NCI-H1694 (cell line): ENCODE measurements at places on chromosomes 3 and 15.

DNA sequence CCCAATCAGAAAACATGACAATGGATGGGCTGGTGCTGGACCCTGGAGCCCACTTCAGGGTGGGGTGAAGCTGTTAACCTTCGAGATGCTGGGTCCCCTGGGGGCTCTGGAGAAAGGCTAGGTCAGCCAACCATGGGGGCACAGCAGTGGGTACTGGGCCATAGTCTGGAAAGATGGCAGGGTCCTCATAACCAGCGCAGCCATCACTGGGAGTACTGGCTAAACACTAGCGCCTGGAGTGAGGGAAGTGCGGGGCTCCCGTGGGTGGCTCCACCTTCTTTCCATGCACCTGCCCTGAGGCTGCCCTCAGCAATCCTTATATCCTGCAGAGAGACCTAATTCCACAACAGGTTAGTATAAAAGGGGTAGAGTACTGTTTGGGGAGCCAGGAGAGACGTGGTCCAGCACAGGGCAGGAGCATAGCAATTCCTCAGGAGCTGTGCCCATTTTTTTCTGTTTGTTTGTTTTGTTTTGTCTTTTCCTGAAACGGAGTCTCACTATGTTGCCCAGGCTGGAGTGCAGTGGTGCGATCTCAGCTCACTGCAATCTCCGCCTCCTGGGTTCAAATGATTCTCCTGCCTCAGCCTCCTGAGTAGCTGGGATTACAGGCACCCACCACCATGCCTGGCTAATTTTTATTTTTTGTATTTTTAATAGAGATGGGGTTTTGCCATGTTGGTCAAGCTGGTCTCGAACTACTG lies 122.6 kb upstream of the MEF2A start:
- DNase-seq = no peak

GRCh38 chr3:18747383-18747782 lies 322.2 kb upstream of the SATB1 start:
- DNase-seq = no peak

GRCh38 chr3:116971531-116971930 lies 262.0 kb downstream of the TUSC7 start:
- no peak for DNase-seq

GRCh38 chr3:197085137-197085536 lies 55.5 kb upstream of the MELTF start:
- DNase-seq = no peak

DNA sequence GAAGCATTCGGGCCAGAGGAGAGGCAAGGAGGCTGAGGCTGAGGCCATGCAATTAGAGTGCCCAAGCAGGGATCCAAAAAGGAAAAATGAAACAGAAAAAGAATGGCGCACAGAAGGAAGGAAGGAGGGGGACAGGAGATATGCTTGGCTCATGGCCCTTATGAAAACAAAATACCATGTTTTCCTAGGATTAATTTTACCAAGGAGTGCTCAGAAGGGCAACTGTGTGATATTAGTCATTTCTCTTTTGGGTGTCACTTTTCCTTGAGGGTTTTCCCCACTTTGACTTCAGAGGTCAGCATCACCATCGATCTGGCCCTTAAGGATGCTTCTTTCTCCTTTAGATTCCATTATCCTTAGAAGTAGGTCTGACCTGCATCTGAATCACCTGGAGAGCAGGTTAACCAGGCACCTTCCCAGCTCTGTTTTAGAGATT lies 1.4 kb downstream of the PARP14 start:
- DNase-seq = no peak

DNA sequence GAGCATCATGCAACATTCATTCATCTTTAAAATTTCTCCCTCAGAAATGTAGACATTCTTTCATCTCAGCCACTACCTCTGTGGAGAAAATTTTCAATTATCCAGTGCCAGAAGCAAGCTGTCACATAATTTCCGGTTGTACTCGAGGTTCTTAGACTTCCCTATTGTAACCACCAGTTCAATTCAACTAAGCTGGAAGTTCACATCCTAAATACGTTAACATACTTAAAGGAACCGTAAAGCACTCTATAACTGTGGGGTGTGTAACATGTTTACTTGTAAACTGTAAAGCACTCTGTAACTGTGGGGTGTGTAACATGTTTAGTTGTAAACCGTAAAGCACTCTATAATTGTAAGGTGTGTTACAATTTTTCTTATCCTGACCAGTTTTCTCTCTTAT lies 150.3 kb downstream of the PLCL2 start:
- DNase-seq = no peak

DNA sequence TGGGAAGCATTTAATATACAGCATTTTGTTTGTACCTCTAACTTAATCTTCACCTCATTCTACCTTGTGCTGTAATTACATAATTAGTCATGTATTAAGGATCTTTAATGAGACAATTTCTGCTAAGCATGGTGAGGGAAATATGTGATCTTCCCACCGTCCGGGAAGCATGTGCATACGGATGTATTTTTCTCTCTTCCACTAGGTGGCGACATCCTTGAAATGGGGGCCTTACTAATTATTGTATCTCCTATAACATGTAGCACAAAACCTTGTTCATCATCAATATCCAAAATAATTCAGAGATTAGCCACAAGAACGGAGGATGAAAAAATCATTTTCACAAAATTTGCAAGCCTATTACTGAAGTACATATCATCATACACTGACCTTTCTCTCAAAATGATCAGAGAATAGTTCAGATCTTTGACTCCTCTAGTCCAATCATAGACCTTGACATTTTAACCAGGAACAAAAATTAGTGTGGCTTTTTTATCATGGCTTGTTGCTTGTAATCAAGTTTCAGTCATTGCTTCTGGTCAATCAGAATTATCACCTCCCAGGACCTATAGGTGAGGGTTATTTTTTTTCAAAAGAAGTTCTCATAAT lies 148.9 kb upstream of the GBE1 start:
- DNase-seq = no peak

DNA sequence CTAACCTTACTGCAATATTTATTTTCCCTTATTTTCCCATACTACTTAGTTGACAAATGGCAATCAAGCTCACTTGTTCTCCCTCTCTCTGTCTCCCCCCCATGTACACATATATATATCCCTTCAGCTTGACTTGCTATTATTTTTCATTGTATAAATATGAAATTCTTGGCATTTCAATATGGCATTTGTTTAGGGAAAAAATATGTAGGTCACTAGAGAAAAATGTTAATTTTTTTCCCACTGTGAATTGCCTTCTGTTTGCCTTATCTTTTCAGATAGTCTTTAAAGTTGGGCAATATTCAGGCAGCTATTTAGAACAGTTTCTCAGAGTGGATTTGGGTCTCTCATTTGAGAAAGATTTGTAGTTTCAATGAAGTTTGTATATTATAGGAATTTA lies 62.8 kb upstream of the UTS2B start:
- no peak for DNase-seq

DNA sequence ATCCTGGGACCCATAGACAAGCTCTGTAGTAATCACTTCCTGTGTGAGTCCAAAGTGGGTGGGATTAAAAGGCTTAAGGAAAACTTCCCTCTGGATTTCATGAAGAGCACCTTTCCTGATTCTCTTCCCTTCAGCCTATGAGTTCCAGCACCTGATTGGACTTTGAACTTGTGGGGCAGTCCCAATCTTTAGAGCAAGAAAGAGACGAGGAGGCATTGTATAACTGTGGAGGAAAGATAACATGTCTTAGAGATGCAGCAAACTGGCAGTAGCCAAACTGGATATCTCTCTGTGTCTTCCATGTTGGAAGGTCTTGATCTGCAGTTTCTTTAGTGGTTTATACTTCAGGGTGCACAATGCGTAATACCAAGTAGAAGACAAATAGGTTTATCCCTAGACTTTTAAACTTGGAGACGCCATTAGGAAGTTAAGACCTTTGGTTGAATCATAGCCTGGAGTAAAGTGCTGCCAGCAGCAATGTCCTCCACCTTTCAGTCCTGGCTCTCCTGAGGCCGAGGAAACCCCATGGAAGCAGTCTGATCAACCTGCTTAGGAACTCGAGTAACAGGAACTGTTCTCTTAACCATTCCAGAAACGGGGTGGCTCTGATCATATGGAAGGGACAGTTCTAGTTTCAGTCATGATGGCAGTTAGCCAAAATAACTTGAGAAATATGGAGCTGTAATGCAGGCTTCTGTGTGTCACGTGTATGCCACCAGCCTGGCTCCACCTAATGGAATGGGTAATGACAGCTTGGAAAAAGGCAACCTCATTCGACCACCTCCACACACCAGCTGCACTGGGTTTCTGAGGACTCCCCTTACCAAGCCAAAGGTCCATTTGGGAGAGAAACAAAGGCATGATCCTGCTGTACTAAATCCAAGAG lies 4.7 kb downstream of the EIF1B start:
- DNase-seq = no peak

DNA sequence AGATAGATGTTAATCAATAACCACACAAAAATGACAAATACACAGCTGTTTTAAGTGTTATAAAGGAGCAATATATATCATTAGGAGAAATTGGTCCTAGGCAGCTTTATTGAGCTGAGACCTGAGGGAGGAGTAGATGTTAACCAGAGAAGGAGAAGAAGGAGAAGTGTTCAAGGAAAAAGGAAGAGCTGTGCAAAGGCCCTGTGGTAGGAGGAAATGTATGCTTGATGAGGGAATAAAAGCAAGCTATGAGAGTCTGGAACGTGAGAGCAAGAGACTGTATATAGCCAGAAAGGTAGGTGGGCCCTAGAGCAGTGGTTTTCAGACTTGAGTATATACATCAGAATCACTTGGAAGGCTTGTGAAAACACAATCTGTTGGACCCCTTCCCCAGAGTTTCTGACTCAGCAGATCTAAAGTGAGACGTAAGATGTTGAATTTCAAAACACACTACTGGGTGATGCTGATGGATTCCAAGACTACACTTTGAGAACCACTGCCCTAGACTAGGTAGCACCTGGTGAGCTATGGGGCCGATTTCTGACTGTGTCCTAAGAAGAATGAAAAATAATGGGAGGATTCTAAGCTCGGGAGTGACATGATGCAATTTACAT lies 342.3 kb upstream of the ADAMTS9 start:
- DNase-seq = no peak

DNA sequence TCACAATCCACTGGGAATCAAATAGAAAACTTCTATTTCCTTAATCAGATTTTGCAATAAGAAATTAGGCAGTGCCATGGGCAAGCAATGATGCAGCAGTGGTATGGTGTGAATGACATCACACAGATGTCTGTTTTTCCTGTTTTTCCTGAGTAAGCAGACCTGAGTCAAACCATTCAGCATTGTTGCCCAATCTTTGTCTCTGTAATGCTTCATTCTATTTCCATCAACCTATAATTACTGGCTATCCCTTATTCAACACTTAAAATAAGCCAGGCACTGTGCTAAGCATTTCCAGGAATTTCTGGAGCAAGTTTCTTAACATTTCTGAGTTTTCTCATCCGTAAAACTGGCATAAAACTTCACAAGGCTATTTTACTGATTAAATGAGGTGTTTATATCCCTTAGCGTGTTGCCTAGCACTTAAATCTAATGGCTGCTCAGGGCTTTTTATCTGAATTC lies 11.3 kb upstream of the OXSR1 start:
- DNase-seq = no peak

DNA sequence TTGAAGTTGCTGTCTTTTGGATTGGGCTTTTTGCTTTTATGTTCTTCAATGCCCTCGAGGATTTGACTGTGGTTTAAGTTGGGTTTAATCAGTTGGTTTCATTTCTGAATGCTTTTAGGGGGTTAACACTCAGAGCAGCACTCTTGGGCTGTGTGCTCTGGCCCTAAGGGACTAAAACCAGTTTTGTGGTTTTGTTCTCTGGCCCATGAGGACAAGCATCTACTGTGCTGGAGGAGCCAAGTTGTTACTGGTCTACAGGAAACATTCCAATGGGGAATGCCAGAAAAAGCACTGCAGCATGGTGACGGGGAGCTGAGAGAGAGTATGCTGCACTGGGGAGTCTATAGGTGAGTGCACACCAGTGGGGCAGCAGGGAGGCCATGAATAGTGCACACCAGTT lies 596.9 kb downstream of the ZBBX start:
- DNase-seq = no peak

GRCh38 chr3:119205685-119206084 lies 32.3 kb downstream of the UPK1B start:
- no peak for DNase-seq

- DNase-seq = no peak
Observed at GRCh38 chr15:68633231-68634121, 54.7 kb downstream of the CORO2B start.

- DNase-seq = peak; percentile 84
Observed at GRCh38 chr15:26660241-26660640, 112.6 kb downstream of the GABRB3 start.

GRCh38 chr15:79844221-79844620 lies 52.6 kb downstream of the MTHFS start:
- DNase-seq = no peak
